ENCODE measurements at places on chromosomes 13 and 19. TPM values are rescaled to one million over a fixed set of nuclear protein-coding genes. Genes with fewer than 3 reads are reported as not detected.

DNA sequence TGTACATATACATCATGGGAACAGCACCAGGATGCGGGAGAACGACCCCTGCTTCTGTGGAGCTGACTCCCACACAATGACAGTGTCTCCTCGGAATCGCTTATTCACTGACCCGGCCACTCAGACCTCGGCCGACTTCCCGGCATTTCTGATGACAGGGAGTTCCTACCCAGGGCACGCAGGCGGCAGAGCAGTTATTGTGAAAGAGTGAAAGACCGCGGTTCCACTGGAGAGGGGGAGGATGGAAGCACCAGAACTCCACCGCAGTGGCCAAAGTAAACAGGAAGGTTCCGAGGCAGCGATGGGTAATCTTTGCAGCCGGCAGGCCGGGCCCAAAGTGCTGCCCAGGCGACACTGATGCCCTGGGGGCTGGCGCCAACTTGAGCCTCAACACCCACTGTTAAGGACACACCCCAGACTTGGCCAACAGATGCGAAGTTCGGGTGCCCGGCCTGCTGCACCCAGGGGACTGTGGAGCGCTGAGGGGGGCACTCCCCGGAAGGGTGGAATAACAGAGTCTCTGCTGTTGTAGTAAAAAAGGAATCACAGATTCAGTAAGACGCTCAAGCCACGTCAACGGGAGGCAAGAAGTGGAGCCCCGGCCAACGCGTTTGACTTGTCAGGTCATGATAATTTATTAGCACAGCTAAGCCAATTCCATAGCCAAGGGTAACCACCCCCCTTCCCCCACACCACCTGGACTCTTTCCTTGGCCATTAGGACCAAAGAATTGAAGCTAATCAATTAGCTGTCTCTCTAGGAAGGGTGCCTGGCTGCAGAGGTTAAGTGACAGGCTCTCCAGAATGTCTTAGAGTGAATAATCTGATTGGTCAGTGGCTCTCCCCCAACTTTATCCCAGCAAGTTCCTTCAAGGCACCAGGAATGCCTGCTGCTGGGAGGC, 5.8 kb downstream of the MLLT1 start:
- no peak for DNase-seq

DNA sequence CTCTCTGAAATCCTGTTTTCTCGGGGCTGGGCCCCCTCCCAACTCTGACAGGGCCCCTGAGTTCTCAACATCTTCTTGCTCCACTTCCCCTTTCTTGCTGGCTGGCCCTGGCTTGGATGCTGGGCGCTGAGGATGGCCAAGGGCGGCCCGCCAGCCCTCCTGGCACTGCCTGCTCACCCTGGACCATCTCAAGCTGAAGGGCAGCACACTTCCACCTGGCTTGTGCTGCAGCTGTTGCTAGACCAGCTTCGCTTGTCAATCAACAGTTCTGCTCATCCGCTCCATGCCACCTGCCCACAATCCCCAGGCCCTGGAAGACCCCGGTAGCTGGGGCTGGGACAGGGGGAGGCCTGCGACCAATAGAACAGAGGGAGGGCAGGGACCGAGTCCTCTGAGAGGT, 6.9 kb upstream of the GMIP start:
- no peak for DNase-seq

The REXO1 gene
- 23.8 TPM for total RNA-seq

- no peak for DNase-seq
These were observed 4.7 kb upstream of the PTGIR start for GRCh38 chr19:46629546-46630025.

GRCh38 chr13:37417060-37417441, 181.5 kb downstream of the POSTN start:
- DNase-seq, result no peak

DNA sequence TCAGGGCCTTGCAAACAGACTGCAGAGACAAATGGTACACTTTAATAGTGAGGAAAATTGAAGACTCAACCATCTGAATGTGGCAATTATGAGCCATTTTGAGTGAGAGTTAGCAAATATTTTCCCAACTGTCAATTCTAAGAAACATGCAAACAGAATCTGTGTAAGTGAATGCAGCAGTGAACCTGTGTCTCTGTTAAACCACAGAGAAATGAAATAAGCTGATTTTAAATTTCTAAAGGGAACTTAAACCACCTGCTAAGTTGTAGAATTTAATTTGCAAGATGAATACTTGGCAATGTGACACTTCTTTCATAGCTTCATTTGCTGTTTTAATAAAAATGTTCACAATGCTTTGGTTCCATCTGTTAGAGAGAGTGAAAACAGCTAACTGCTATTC, 42.0 kb upstream of the TDRD3 start:
- no peak for DNase-seq

DNA sequence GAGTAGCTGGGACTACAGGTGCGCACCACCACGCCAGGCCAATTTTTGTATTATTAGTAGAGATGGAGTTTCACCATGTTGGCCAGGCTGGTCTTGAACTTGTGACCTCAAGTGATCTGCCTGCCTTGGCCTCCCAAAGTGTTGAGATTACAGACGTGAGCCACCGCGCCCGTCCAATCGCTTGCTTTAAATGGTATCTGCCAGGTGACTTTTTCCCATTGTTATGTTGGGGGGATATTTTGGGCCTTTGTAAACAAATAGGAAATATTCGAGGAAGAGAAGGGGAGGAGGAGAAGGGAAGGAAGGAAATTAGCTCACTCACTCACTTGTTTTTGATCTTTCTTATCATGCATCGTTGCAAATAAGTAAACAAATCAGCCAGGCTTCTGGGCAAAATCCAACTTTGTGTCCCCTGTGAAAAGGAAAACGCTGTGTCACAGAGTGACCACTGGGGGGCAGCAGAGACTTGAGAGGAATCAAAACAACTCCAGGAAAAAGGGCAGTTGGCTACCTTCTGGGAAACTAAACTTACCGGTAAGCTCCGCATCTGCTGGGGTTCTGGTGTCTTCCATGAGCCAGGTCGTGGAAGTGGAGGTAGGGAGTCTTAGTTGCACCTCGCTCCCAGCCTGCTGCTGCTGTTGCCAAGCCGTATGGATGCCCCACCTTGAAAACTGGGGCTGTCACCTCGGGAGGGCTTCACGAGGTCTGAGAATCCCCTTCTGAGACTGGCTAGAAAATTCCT, 9.3 kb upstream of the RANBP3 start:
- DNase-seq, result no peak

The SLC7A9 gene
- total RNA-seq, result not detected

The ATXN8OS gene
- total RNA-seq, result not detected

DNA sequence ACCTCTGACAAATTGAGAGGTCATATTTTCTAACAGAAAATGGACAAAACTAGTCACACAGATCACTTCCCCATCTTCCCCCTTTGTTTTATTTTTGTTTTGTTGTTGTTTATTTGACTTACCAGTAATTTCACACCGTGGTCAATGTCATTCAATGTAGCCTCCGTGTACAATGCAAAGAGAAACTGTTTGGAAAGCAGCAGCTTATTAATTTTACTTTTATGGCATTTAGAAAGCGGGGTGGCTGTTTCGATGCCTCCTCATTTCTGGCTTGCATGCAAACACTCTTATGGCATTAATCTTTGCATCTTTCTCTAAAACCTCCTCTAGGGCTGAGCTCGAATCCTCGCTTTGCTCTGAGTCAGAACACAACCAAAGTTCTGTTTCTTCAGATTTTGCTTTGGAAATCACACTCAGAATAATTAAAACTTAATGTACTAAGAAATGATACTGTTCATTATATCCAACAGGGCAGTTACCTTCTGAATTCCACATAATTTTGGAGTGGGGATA, 77.0 kb downstream of the ZNF536 start:
- DNase-seq, result no peak

DNA sequence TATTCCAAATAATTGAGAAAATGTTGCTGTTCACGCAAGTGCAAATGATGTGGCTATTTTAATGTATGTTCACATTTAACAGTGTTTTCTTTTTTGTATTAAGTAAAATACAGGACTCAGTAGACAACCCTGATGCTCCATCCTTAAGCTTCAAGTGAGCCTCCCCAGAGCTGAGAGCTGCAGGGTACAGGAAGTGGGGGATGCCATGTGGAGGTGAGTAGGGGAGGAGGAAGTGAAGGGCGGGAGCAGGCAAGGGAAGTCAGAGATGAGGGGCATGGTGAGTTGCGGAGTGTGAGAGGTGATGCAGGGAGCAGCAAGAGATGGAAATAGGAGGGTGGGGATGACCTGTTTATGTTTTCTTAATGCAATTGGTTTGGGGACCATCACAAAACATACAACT, 711.0 kb downstream of the UQCRFS1 start:
- no peak for DNase-seq

- no peak for DNase-seq
These were observed 181.6 kb downstream of the KLF12 start for GRCh38 chr13:73952648-73953047.

GRCh38 chr13:19817510-19818158, 34.9 kb upstream of the PSPC1 start:
- no peak for DNase-seq

The ZNF560 gene
- total RNA-seq, result 0.34 TPM

DNA sequence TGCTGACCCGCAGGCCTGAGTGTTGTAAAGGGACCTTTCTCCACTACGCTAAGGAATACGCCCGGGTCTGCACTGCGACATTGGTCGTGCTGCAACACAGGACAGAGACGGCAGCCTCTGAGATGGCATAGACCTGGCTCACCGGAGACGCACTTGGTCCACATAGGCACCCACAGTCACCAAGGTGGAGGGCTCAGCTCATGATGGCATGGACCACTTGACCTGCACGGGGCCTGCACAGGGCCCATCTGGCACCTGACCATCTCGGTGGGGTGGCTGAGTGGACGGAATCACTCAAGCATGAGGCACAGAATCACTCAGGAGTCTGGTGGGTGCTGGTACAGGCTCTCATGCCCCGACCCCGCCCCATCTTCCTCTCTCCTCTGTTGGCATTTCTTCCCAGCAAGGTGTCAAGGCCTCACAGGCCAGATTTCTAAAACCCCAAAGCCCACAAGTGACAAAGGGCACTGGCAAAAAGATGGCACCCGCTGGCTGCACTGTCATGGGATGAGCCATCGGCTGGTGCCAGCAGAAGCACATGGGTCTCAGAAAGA, 45.9 kb downstream of the TSHZ3 start:
- DNase-seq, result no peak

The PDX1 gene
- total RNA-seq, result not detected

DNA sequence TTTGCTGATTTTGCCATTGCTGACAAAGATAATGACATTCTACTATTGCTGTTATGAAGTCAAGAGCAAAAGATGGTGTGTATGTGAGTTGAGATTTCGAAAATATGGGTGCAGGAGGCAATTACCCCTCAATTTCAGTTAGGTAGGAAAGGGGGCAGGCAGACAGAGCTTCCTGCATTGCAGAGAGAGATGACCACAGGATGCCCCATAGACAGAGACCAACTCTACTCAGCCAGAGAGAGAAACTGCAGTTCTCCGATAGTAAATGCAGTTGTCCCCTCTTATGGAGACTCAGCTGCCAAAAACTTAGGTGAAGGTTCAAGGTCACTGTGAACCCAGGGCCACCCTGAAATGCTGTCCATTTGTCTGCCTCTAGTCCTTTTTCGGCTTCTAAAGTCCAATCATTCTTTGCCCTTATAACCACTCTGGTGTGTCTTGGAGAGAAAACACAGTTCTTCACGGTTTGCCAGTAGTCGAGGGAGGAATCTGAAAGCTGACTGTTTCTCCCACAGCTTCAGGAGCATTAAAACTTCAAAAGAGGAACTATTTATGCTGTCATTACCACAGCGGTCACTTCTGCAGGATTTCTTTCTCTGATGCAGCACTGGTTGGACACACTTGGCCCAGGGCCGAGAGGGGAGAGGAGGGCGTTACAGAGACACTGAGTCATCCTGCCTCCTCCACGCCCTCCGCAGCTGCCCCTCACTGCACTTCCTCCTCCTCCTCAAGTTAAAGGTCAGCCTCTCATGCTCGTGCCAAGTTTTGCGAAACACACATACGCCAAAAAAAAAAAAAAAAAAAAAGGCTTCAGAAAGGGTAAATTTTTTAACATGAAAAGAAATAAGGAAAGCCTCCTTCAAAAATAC, 264.3 kb downstream of the FOXO1 start:
- DNase-seq, result peak; percentile 81

GRCh38 chr13:51599444-51600176, 15.3 kb downstream of the WDFY2 start:
- DNase-seq, result no peak

The VSTM1 gene
- total RNA-seq, result not detected

The FRY gene
- total RNA-seq, result 0.21 TPM

The REEP6 gene
- 1.1 TPM for total RNA-seq

DNA sequence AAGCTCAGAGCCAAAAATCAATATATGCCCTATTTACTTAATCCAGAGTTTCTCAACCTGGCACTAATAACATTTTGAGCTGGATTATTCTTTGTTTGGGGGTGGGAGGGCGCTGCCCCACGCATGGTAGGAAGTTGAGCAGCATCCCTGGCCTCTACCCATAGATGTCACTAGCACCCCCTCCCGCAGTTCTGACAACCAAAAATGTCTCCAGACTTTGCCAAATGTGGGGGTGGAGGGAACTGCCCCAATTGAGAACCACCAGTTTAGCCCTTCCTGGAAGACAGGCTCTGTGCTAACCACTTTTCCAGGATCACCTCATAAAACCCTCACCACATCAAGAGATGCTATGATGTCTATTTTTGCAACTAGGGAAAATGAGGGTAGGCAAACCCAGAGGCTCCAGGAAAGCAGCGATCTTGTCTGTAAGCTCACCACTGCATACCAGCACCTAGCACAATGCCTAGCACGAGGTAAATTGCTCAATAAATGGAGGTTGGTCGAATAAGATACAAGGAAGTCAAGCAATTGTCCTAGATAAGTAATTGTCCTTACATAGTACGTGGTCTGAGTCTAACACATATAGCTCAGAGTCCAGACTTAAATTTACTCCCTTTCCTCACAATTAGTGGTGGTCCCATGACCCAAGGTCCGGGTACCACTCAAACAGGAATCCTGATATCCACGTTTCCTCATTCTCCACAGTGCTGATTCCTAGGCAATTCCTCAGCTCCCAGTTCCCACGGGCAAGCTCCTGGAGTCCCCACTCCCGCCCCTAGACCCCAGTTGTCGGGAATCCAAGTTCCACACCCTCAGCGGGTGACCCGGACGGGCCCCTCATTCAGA, 892 bp downstream of the TRIR start:
- no peak for DNase-seq

- DNase-seq, result peak; percentile 35
These were observed 79.3 kb downstream of the KDM4B start for GRCh38 chr19:5048091-5048726.

DNA sequence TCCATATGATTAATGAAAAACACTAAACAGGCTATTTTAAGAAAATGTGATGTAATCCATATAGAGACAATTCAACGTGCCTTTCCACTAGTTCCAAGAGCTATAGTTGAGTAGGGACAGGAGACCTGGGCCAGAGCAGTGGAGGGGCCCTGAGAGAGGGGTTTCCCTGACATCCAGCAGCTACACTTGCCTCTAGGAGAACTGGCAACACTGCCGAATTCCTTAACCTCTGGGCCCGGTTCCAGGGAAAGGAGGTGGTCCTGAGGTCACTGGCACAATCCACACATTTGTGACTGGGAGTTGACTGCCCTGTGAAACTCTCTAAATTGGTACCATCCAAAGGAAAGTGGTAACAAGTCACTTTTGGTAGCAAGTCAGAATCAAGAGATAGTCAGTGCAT, 264.4 kb downstream of the DCLK1 start:
- DNase-seq, result no peak
